ENCODE measurements at places on chromosomes 3 and 15.

DNA sequence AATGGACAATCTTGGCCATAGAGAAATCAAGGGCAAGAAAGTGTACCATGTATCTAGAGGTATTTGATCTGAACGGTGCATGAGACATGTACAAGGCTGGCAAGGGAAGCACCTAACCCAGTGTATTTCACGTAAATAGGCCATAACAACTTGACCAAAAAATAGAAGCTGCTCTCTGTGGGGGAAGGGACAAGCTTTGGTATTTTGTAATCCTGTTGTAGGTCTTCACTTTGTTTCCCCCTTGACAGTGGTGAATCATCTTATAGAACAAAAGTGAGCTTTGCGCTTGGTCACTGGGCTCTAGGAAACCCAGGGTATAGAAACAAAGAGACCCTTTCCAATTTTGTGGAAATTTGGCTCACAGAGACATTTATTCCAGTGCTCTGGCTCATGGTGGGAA, 21.0 kb downstream of the LARS2 start:
- DNase-seq, result no peak

- DNase-seq, result no peak
These were observed 36.1 kb upstream of the ARHGEF26 start for GRCh38 chr3:154085071-154085470.

GRCh38 chr3:188151438-188151837, 2.5 kb upstream of the LPP start:
- DNase-seq, result no peak

GRCh38 chr15:77975332-77976094, 102.0 kb downstream of the TBC1D2B start:
- peak; percentile 92 for DNase-seq

GRCh38 chr3:187286467-187287059, 5.0 kb downstream of the MASP1 start:
- DNase-seq, result no peak

GRCh38 chr3:175238801-175239200, 379.7 kb downstream of the NAALADL2 start:
- DNase-seq, result peak; percentile 61

DNA sequence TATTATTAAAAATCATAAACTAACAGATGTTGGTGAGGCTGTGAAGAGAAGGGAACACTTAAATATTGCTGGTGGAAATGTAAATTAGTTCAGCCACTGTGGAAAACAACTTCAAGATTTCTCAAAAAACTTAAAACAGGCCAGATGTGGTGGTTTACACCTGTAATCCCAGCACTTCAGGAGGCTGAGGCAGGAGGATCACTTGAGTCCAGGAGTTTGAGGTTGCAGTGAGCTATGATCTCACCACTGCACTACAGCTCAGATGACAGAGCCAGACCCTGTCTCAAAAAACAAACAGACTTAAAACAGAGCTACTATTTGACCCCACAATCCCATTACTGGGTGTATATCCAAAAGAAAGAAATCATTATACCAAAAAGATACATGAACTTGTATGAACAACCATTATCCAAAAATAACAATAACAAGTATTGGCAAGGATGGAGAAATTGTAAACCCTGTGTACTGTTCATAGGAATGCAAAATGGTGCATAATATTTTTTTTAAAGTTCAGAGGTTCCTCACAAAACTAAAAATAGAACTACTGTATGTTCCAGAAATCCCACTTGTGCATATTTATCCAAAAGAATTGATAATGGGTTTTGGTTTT, 25.5 kb downstream of the ZNF148 start:
- DNase-seq, result no peak

DNA sequence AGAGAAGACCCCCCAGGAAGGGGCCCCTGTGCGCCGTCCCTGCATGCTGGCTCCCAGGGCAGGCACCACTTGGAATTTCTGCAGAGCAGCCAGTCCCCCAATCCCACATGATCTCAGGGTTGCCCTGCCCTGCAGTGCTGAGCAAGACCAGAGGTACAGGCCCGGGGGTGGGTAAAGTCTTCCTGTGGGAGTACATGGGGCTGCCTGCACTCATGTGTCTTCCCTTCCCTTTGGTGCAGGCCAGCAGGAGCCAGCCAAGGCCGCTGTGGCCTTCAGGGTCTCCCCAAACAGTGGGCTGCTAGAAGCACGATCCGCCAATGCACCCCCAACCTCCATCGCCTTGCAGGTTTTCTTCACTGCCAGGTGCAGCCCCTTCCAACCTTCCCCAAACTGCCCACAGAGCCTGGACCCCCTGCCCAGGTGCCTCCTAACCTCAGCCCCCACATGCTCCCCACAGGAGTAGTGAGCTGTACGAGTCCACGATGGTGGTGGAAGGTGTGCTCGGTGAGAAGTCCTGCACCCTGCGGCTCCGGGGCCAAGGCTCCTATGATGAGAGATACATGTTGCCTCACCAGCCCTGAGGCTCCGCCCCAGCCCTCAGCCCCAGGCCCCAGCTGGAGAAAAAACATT, 15.0 kb downstream of the ACAA1 start:
- DNase-seq, result no peak

GRCh38 chr3:88076712-88077111, 17.7 kb downstream of the ZNF654 start:
- no peak for DNase-seq

DNA sequence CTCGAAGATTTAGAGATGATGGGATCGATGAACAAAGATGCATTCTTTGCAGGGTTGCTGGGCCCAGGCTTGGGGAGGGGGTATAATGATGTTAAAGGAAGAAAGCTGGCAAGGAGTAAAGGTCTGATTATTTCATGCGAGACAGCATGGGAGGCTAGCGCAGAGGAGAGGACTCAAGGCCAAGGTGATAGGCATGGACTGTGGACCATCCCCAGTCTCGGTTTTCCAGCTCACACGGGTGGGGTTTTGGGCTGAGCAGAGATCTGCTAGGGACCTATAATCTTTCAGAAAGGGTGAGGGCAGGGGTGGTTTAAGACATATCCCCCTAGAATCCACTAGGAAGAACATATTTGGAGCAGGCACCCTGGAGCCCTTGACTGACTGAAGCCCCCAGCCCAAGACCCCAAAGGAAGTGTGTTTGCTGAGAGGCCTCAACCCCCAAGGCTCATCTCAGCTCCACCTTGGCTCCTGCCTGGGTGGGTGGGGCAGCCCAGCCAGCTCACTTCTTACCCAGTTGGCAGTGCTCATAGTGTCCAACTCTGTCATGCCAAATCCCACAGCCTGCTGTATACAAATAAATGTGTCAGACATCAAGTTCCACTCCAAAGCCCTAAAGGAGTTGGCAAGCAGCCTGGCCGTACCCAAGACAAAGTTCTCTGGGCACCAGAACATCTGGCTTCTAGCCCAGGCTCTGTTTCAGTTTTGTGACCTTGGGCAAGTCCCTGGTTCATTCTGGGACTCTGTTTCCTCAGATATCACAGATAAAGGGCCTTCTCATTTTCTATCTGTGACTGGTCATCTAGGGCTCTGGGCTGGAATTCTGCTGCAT, 17.9 kb downstream of the ACSBG1 start:
- DNase-seq, result no peak

- no peak for DNase-seq
These were observed 557.9 kb downstream of the FGF12 start for GRCh38 chr3:192169332-192169915.

DNA sequence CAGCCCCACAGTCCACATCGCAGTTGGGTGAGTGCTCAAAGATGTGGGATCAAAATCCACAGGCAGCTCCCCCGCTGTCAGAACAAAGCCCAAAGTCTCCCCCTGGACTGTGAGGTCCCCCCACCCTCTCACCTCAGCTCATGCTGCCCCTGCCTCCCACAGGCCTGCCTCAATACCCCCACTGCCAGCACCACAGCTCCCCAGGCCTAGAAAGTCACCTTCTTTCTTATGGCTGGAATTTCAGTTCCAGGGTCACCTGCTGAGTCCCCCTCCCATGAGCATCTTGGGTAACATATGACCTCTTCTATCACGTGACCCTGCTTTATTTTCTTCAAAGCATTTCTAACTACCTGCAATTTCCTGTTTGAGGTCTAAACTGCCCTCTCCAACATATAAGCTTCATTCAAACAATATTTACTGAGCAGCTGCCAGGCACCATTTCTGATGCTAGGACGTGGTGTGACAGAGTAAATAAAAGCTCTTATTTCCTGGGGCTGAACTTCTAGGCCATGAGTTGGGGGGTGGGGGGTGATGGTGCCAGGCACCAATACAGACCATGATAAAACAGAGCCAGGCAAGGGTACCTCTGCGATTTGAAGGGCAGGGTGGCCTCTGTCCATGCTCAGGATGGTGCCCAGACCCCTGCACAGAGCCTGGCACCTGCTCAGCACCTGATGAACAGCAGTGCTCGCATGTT, 2.4 kb upstream of the TMEM89 start:
- DNase-seq, result no peak

DNA sequence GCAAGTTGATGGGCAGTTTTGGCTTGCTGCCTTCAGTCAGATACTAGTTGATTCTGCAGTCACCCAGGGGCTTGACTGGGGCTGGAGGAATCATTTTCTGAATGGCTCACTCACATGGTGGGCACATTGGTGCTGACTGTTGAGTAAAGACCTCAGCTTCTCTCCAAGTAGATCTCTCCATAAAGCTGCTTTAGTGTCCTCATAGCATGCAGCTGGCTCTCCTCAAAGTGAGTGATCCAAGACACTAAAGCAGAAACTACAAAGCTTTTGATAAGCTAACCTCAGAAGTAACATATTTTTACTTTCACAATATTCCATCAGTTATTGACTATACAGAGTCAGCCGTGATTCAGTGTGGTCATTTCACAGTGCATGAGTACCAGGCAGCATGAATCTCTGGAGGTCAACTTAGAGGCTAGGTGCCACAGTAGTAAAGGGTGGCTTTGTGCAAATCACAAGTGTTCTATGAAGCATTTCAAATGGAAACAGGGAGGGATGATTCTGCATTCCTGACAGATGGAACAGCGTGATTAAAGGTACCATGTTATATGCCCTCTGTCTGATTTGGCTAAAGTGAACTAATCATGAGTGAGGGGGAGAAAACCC, 24.3 kb upstream of the ATP8B4 start:
- DNase-seq, result no peak

DNA sequence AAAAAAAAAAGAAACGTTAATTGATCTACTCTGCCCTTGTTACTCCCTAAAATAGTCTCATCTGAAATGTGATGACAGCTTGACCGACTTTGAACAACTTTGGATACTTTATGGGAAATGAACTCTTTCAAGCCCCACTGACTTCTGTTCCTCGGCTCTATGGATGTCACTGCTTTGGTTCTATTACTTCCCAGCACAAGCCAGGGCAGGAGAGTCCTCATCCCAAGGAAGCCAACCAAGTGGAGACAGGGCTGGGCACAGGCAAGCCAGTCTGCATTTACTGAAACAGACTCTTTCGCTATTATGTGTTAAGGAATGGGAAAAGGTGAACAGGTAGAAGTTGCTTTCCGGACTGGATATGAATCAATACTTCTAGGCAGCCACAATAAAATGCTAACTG, 444.0 kb downstream of the FOXP1 start:
- no peak for DNase-seq

DNA sequence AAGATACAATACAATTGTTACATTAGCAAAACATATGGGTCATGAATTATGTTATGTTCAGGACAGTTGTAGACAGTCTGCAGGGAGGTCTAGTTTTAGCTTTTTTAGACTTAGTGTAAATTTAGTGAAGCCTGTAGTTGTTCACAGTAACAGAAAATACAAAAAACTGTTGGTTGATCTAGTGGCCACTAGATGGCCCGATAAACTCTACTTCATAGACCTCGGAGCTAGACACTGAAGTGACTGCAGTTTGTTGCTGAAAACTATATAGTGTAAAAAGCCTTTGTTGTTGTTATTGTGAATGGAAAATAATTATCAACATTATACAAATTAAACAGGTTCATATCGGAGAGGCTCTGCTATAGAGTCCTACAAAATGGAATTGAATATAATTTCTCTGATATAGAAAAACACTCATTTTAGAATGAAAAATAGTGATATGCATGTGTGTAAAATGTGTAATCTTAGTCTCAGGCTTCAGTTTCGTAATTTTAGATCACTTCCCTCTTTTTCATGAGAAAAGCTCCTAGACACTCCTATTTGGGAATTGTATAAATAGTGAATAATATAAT, 18.3 kb downstream of the MAGEL2 start:
- no peak for DNase-seq

- DNase-seq, result no peak
These were observed 4.0 kb downstream of the SCAANT1 start for GRCh38 chr3:63908081-63908736.

DNA sequence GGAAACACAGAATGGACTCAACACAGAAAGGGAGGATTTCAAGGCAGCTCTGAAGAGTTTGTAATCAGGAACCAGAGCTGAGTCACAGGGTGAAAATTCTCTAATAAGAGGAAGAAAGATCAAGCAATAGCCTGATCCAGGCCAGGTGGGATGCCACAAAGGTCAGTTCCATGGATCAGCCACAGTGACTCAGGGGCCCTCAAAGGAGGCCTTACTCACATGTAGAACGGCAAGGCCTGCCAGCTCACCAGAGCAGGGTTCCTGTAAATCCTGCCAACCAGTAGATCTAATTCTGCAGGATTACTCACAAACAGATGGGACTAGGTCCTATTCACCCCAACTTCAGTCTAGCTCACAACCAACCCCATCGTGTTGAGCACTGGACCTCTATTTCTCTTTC, 78.3 kb upstream of the PPP2R3A start:
- no peak for DNase-seq

GRCh38 chr3:69448877-69449276, 63.0 kb upstream of the FRMD4B start:
- no peak for DNase-seq

GRCh38 chr3:168272343-168272985, 176.7 kb upstream of the GOLIM4 start:
- DNase-seq, result no peak

DNA sequence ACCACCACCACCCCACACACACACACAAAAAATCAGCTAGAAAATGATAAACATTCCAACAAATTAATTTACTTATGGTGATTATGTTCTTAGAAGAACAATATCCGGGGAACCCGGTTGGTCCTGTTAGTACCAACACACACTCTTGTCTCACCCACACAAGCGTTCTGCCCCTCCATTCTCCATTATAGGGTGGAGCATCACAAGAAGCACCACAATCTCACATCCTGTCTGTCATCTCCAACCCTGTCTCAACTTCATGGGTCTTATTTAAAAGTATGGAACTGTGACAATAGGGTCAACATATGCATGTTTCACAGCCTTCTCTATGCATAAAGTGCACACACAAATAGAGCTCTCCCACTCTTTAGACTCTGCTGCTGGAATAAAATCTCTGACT, 5.6 kb downstream of the GSK3B start:
- no peak for DNase-seq

GRCh38 chr15:70023769-70024491, 73.8 kb downstream of the TLE3 start:
- DNase-seq, result no peak

GRCh38 chr15:58165661-58166060, 27.5 kb downstream of the AQP9 start:
- DNase-seq, result no peak

All from SK-N-DZ (cell line).